ENCODE measurements at places on chromosomes 16 and 17.

GRCh38 chr16:29860218-29860617 lies 2.8 kb downstream of the CDIPT start:
- DNase-seq: no peak

DNA sequence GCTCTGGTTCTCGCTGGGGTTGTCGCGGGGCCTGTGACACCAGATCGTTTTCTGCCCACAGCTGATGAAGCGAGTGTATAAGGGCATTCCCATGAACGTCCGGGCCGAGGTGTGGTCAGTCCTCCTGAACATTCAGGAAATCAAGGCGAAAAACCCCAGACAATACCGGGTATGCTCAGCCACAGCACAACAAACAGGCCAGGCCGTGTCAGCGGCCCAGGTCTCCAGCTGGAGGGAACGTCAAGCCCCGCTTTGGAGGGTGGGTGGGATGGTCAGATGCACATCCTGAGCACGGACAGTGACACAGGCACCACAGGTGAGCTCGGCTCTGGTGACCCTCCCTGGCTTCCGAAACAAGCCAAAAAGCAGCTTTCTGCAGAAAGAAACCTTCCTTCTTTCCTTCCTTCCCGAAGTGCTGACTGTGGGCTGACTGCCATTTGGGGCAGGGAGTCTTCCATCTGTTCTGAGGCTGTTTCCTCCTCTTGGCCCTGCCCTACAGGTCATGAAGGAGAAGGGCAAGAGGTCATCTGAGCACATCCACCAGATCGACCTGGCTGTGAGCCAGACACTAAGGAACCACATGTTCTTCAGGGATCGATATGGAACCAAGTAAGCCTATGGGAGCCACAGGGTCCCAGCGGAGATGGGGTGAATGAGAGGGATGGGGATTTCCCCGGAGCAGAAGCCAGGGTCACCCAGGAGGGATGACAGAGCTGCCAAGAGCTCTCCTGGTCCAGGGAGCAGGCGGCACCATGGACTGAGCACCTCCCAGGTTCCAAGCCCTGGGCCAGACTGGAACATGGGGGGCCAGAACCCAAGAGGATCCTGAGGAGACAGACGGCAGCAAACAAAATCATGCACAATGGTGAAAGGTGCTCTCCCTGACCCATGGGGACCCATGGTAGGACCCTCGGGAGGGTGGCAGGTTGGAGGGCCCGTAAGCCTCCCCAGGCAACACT lies 79.4 kb downstream of the GOSR1 start:
- DNase-seq: no peak

DNA sequence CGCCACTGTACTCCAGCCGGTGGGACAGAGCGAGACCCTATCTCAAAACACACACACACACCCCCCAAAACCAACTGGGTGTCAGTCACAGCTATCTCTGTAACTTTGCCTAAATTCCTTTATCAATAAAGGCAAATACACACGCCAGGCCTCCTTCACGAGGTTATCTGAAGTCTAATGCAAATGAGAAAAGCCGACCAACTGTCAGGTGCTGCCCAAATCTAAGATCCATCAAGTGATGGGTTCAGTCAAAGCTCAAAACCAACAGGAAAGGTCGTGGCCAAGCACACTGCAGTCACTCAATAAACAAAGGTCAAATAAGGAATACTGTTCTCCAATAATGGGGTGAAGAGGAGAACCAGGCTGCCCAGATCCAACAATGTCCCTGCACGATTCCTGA lies 1.1 kb downstream of the ANKFY1 start:
- no peak for DNase-seq

DNA sequence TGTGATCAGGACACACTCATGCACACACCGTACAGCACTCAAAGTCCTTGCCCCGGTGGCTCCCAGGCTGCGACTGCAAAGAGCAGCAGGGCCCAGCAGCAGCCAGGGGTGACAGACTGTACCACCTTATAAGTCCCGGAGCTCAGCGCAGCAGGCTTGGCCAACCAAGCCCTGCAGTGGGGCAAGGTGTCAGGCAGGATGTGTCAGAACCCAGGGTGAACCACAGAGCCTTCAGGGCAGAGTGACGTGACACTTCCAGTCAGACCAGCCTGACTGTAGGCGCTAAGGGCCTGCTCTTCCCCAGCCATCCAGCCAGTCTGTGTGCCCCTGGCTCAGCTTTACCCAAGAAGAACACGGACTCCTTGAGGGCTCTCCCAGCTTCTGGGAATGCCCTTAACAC lies 204.1 kb downstream of the COPRS start:
- DNase-seq: no peak

GRCh38 chr16:24969071-24969470 lies 46.1 kb downstream of the ARHGAP17 start:
- no peak for DNase-seq

DNA sequence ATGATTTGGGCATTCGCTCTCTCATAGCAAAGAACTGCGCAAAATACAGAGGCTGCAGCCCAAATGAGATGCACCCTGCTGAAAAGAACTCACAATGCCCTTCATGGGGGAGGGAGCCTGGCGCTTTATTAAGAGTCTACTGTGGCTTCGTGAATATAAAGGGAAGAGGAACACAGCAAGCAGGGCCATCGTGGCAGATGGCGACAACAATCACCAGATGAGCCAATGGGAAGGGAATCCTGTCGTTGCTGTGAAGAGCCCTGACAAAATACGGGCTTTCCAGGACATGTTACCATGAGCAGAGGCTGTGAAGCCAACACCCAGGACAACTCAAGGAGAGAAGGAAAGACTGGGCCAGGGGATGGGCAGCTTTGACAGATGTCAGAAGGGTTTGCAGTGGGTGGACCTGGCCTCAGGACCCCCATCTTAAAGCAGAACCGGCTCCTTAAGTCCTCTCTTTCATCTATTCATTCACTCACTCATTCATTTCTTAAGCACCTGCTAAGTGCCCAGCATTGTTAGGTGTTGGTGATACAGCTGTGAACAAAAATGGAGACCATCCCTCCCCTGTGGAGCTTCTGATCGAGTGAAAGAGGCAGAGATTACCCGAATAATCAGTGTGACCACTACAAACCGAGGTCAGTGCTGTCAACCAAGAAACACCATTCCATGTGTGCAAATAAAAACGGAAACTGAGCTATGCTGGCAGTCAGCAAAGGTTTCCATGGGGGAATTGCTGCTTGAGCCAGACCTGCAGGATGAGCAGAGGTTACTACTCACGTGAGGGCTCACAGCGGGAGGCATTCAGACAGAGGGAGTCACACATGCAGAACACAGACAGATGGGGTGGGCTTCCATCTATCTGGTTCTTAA lies 125.8 kb downstream of the DYNLRB2 start:
- DNase-seq: no peak

All from stimulated activated naive CD4-positive, alpha-beta T cell treated with Interleukin-2 at 50 U/mL for 16 hours (primary cell).